Hepatocyte (in vitro differentiated cells): ENCODE measurements at places on chromosomes 6 and 20. TPM values are rescaled to one million over a fixed set of nuclear protein-coding genes. Genes with fewer than 3 reads are reported as not detected.
A peak's percentile ranks its signal among the peaks of the same experiment; 100 is the strongest.

DNA sequence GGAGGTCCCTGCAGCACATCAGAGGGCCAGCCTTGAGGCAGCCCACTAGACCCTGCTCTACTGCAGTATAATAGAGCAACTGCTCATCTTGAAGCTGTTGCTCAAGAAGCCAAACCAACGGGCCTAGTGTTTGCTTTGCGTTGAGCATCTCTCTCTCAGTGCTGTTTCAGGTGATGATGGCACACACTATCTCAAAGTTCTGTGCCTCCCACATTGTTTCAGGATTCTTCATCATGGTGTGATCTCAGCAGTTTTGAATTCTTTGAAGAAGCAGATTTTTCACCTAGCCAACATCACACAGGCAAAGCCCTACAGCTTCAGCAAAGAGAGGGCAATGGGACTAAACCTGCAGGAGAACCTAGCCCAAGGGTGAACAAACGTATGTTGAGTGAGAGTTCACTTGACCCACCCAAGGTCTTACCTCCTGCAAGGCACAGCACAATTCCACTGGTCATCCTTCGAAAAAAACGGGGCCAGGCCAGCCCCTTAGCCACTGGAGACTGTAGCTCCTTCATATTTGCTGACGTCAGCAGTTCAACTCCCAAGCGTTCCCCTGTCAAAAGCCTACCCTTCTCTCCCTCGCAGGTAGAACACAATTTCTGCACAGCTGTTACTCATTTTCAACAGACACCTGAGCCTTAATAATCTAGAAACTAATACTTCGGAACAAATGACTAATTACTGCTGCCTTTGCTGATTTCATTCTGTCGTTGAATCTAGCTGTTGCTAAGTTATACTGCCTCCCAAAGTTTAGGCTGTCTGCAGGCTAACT, 15.8 kb downstream of the MYB start:
- no peaks in the 10 kb centered on the region for H3K4me1 ChIP-seq
- no peaks in the 10 kb centered on the region for H3K36me3 ChIP-seq
- DNase-seq, result no peak

DNA sequence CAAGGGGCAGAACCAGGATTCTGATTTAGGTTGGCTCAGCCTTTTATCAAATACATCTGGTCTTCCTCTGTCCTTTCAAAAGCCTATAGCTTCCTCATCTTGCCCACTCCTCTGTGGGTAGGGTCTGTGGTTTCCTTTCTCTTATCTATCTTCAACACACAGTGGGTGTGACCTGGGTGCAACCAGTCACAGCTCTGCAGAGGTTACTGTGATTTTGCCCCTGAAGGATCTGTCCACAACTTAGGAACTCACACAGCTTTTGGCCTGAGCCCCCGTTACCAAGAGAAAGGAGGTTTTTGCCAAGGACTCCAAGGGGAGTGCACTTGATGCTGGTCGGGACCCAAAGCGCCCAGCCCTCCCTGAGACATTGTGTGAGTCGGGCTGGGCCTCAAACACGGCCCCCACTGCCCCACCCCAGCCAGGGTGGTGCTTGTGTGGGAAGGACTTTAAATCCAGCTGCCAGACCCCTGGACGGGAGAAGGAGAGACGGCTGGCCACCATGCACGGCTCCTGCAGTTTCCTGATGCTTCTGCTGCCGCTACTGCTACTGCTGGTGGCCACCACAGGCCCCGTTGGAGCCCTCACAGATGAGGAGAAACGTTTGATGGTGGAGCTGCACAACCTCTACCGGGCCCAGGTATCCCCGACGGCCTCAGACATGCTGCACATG, at the start of gene PI16:
Gene PI16, plus strand, starts transcription at position 477 of the 670 bp plus-strand sequence. Its CDS starts 23 bp downstream, at position 500.
- no peaks in the 10 kb centered on the region for H3K4me1 ChIP-seq
- H3K36me3 ChIP-seq, result no peaks in the 10 kb centered on the region
- H3K4me3 ChIP-seq, result no peak within 1 kb of the TSS
- H3K27me3 ChIP-seq, result no peaks in the 10 kb centered on the region
- DNase-seq, result no peak

DNA sequence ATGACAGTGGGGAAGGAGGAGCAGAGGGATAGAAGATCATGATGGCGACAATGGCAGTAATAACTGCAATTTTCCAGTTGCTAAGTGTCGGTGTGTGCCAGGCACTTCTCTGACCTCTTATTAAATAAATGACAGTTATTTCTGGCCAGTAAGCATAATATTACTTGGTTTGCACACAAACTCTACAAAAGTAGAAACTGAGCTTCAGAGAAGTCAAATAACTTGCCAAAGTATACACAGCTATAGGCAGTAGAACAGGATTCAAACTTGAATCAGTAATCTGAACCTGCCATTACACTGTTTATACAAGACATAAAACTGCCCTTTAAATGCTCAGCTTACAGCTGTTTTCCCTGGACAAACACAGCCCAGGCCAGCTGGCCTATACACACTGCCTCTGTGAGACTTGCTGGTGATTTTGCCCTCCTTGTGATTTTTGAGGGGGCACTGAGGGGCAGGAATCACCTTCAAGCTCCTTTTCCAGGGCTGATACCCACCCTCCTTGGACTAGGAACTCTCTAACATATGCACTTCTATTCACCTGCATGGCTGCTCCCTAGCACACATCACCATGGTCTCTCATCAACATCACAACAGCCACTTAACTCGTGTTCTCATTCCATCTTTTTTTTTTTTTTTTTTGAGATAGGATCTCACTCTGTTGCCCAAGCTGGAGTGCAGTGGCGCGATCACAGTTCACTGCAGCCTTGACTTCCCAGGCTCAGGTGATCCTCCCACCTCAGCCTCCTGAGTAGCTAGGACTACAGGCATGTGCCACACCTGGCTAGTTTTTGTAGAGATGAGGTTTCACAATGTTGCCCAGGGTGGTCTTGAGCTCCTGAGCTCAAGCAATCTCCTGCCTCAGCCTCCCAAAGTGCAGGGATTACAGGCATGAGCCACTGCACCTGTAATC, 63.6 kb downstream of the SLC23A2 start:
- no peak overlapping the region for H3K4me3 ChIP-seq
- peaks cover 14% of the 10 kb centered on the region for H3K4me1 ChIP-seq
- H3K27me3 ChIP-seq, result no peaks in the 10 kb centered on the region
- H3K27ac ChIP-seq, result no peak overlapping the region

GRCh38 chr20:9147547-9148024, 78.7 kb downstream of the PLCB4 start:
- H3K36me3 ChIP-seq, result no peaks in the 10 kb centered on the region
- H3K27ac ChIP-seq, result no peak overlapping the region
- no peaks in the 10 kb centered on the region for H3K4me1 ChIP-seq
- no peak overlapping the region for H3K4me3 ChIP-seq
- peak; percentile 6 for DNase-seq
- H3K27me3 ChIP-seq, result no peaks in the 10 kb centered on the region

GRCh38 chr6:149852180-149852579, 12.0 kb downstream of the LRP11 start:
- DNase-seq, result no peak
- H3K4me3 ChIP-seq, result no peak overlapping the region
- no peaks in the 10 kb centered on the region for H3K36me3 ChIP-seq
- no peak overlapping the region for H3K27ac ChIP-seq
- H3K27me3 ChIP-seq, result no peaks in the 10 kb centered on the region

GRCh38 chr6:125231574-125232343, 70.0 kb downstream of the HDDC2 start:
- H3K4me1 ChIP-seq, result peaks cover 24% of the 10 kb centered on the region
- no peaks in the 10 kb centered on the region for H3K36me3 ChIP-seq
- no peaks in the 10 kb centered on the region for H3K27me3 ChIP-seq
- DNase-seq, result no peak

GRCh38 chr6:154683756-154684523, 49.3 kb upstream of the SCAF8 start:
- H3K4me1 ChIP-seq, result no peaks in the 10 kb centered on the region
- no peaks in the 10 kb centered on the region for H3K27me3 ChIP-seq
- H3K36me3 ChIP-seq, result no peaks in the 10 kb centered on the region
- H3K27ac ChIP-seq, result no peak overlapping the region

DNA sequence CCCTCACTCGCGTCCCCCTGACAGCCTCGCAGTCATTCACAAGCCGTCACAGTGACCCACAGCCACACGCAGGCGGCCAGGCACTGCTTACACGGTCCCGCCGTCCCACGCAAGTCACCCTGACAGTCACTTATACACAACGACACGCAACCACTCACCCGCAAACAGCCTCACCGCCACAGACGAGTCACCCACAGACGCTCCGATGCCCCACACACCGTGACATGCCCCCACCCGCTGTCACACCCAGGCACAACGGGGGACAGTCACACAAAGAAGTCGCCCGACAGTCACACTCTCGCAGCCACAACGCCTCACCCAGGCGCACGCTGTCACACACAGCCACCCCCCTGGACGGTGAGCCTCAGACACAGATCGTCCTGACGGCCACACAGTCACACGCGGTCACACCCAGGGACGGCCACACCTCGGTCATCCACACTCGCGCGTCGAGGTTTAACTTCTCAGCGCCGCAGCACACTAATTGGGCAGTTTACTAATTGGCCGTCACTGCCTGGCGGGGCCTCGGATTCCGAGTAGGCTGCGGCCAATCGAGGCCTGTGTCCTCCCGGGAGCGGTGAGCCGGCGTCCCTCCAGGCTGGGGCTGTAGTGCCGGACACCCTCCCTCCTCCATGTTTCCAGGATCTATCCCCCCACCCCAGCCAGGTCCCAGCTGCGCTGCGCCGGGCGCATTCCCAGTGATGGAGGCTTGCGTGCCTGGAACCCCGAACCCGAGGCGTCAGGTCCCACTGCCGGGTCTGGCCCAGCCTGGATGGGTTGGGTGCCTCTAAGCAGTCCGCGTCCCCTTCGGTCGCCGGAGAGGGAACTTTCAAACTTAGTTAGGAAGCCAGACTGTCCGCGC, 790 bp downstream of the TOX2 start:
- peaks cover 8% of the 10 kb centered on the region for H3K4me1 ChIP-seq
- H3K27ac ChIP-seq, result no peak overlapping the region
- H3K36me3 ChIP-seq, result no peaks in the 10 kb centered on the region
- peak overlapping the region; percentile 42 for H3K4me3 ChIP-seq

GRCh38 chr20:15098351-15098750, 760.9 kb upstream of the FLRT3 start:
- no peak for DNase-seq
- no peaks in the 10 kb centered on the region for H3K36me3 ChIP-seq
- H3K4me1 ChIP-seq, result no peaks in the 10 kb centered on the region
- H3K27ac ChIP-seq, result no peak overlapping the region

Gene HUS1B
- total RNA-seq, result 0.33 and 1.2 TPM in 2 replicates

Gene IRF4
- 0.23 and 0.44 TPM in 2 replicates for total RNA-seq

Gene TFAP2D
- 0.23 TPM in 1 of 2 replicates, not detected in the other for total RNA-seq

Gene AK9
- total RNA-seq, result 9.5 and 15.2 TPM in 2 replicates

Gene HLA-DQA2
- total RNA-seq, result not detected in 2 replicates

Gene NEDD9
- 55.1 and 57.3 TPM in 2 replicates for total RNA-seq
